ENCODE measurements at places on chromosomes 16 and 17.

DNA sequence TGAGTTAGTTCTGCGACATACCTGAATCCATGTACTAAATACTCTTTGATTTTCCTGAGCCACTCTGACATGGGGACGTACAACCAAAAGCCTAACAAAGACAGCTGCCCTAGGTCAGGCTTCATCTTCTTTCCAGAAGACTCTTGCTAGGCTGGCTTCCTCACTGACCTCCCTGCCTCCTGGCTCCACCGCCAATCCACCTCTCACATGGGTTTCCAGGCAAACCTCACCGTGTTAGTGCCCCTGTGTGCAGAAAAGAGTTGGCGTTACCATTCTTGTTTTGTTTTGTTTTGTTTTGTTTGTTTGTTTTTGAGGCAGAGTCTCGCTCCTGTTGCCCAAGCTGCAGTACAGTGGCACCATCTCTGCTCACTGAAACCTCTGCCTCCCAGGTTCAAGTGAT lies 135.3 kb downstream of the WSCD1 start:
- DNase-seq = no peak

DNA sequence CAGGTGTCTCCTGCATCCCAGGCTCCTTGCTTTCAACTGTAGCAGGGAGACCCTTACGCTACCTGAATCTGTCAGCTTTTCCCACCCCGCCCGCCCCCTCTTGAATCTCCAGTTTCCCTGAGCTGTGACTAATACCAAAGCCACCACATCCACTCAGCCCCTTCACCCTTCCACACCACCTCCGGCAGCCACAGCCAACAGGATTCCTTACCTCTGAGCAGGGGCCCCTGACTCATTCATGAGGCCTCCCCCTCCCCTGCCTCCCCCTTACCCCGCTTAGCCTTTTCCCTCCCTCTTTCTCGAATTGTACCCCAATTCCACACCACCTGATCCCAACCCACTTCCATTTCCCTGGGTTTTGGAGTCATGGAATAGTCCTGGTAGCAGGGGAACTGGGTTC lies 2.3 kb downstream of the STX1B start:
- peak; percentile 91 for DNase-seq

- DNase-seq = no peak
Observed at GRCh38 chr17:65472666-65473309, 88.7 kb downstream of the AXIN2 start.

GRCh38 chr17:80424261-80424660 lies 9.3 kb downstream of the ENDOV start:
- DNase-seq = no peak

GRCh38 chr17:17700251-17700969 lies 19.2 kb downstream of the RAI1 start:
- no peak for DNase-seq

DNA sequence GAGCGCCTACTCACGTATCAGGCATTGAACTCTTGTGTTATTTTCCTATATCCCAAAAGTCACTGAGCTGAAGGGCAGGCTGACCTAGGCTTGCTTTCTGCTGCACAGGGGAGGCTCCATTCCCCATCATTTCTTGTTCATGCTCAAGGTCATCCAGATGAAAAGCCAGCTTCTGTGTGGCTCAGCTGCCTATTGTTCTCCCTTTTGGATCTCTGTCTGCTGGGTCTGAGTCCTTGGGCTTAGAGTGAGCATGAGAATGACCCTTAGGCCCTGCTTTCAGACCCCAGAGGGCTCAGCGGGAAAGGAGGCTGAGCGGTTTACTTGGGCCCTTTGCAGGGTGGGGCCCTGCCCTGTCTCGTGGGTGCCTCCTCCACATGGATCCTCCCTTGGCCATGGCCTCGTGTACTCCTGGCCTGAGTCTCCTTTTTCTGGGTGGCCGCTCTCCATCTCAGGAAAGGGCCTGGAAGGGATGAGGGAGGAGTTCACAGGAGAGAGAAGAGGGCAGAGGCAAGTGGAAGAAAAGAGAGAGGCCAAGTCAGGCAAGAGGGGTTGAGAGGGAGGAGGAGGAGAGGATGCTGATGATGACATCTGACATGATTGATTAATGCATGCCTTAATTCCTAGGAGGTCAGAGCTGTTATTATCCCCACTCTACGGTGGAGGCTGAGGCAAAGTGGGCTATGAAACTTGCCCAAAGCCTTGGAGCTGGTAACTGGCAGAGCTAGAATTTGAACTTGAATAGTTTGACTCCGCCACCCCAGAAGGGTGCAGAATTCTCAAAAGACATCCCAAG lies 19.8 kb upstream of the MAP3K14 start:
- no peak for DNase-seq

DNA sequence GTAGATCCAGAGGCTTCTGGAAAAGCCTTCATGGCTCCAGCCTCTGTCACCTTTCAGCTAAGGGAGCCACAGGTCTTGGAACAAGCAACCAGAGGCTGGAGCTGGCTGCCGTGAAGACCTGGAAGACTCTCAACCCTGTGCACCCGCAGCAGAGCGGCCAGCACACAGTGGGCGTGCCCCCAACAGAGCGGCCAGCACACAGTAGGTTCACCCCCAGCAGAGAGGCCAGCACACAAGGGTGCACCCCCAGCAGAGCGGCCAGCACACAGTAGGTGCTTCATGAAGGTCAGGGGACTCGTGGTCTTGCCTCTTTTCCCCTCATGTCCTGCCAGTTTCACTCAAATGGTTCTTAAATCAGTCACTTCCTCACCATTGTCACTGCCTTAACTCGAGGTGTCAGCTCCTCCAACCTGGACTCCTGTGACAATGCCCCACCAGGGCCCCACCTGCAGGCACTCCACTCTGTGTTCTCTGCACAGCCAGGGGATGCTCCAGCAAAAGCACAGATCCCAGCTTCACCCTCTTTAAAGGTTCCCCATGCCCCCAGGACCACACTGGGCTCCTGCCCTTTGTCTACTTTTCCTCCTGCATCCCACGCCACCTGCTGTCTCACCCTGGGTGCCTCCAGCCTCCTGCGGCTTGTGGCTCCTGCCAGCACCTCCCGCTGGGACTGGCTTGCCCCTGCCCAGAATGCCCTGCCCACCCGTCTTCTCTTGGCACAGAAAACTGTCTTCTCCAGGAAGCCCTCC lies 42.4 kb upstream of the DOC2B start:
- DNase-seq = no peak

GRCh38 chr17:7703584-7704479 lies 1.2 kb upstream of the EFNB3 start:
- no peak for DNase-seq

GRCh38 chr17:21005367-21005766 lies 37.4 kb downstream of the USP22 start:
- DNase-seq = no peak

DNA sequence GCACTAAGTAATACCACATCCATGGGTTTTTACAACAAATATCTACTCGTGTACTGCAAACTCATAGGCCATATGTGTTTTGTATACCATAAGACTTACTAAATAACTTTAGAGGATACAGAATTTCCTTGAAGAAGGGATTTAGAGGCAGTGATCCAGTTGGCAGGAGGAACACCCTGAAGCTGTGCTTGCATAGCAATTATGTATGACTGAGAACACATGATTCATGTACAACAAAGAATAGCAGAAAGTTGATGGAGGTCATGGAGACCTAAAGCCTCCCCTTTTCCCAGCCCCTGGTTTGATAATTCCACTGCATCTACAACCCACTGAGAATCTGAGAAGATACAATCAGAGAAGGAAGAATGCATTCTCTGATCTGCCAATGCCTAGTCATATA lies 83.8 kb upstream of the PMFBP1 start:
- DNase-seq = no peak

DNA sequence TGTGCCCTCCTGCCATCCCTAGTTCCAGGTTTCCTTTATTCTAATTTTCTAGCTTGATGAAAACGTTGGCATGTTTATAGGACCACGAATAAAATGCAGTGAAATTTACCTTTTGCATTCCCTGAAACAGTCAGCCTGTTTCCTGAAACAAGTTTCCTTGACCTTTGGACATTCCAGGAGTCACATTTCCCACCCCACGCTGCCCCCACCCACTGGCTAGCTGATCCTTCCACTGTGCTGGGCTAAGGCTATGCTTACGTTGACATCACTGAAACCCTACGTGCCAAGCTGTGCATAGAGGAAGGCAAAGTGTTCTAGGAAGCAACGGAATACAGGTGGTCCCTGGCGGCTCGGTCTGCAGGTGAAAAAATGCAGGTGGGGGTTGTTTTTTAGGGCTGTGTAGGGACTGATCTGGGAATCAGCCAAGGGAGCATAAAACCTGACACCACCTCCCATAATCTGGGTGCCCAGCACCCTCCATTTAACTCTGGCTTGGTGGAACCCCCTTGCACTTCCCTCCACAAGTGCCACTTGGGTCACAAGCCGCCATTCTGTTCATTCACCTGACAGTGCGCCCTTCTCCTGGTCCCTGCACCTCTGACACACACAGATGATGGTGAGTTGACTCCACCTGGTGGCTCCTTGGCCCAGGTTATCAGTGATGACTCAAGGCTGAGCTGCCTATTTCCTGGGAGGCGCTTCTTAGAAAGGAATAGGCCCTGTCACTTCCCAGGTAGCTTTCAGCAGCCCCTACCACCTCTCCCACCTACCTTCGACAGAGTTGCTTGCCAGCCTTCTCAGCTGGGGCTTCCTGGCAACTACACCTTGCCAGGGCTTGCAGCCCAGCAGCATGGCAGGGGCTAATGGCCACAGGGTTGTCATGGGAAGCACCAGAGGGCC lies 83.7 kb downstream of the N4BP1 start:
- DNase-seq = no peak

DNA sequence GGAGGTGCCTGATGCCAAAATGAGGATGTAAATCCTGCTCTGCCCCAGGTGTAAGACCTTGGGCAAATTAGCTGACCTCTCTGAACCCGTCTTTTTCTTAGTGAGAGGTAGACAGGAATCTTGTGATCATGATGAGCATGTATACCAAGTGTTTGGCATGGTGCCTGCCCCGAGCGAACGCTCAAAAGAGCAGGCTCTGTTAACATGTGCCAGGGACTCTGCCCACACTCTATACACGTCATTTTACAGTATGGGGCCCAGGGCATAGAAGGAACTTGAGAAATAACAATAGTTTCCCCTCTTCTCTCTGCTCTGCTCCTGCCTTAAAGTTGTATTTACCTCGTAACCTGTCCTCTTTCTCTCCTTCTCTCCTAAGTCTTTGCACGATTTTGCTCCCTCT lies 9.3 kb upstream of the MAF start:
- DNase-seq = no peak

Data from IMR-90 (cell line).